ENCODE measurements at places on chromosomes 4 and X. TPM values are rescaled to one million over a fixed set of nuclear protein-coding genes. Genes with fewer than 3 reads are reported as not detected.

VCX3A gene
- not detected for total RNA-seq

DNA sequence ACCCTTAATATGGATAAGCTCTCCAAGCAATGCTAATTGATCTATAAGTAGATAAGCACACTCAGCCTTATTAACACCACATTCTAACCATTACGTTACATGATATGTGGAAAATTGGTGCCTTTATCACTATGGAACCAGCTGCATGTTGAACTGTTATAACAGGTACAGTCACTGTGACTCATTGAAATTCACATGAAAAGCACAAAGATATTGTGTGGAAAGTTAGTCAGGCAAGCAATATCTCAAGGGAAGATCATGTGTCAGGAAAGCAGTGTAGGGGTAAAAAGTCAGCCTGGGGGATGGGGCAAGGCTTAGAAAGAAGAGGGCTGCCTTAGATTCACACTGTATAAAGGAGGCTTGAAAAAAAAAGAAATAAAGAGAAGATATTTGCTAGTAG lies 313.7 kb upstream of the SMIM31 start:
- DNase-seq: no peak

DNA sequence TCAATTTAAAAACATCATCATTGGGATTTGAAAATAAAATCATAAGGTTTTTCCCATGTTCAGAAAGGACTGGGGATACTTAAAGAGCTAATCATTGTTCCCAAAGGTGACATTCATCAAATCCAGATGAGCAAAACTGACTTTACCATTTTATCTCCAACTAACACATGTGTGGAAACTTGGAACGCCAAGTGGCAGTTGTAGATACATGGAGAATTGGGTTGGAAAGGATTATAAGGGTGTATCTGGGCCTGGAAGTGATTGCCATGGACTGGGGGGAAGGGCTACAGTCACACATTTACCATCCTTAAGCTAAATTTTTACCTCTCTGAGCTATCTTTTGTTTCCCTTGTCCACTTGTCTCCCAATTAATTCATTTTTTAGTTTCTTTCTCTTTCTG lies 203.4 kb downstream of the SLC39A8 start:
- no peak for DNase-seq

NSG1 gene
- total RNA-seq: 39.6 TPM

AFAP1 gene
- 8.6 TPM for total RNA-seq

GRCh38 chr4:163540977-163541376 lies 46.5 kb downstream of the TMA16 start:
- no peak for DNase-seq

DNA sequence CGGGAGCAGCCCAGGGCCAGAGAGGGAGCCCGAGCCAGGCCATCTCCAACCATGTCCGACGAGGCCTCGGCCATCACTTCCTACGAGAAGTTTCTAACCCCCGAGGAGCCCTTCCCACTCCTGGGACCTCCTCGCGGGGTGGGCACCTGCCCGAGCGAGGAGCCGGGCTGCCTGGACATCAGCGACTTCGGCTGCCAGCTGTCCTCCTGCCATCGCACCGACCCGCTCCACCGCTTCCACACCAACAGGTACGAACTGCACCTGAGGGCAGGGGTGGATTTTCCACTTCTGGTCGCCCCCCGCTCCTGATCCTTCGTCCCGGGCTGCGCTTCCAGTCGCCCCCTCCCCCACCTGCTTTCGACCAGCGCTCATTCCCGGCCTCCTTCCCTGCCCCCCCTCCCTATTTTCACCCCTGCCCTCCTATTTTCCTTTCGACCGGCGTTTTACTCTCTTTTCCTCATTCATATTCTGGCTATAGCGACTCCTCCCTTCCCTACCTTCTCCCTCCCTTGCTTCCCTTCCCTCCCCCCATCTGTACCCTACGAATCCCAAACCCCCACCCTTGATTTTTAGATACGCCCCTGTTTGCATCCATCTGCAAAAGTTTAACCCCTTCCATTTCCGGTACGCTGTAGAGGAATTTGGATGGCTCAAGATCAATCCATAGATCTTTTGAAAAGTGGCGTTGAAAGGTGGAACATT lies 633 bp downstream of the FAM199X start:
- no peak for DNase-seq

ARL9 gene
- total RNA-seq: 0.73 TPM

- DNase-seq: no peak
Measured at GRCh38 chr4:13182133-13182532, 302.0 kb downstream of the RAB28 start.

- DNase-seq: no peak
Measured at GRCh38 chrX:105483011-105483410, 262.5 kb upstream of the TEX13A start.

DNA sequence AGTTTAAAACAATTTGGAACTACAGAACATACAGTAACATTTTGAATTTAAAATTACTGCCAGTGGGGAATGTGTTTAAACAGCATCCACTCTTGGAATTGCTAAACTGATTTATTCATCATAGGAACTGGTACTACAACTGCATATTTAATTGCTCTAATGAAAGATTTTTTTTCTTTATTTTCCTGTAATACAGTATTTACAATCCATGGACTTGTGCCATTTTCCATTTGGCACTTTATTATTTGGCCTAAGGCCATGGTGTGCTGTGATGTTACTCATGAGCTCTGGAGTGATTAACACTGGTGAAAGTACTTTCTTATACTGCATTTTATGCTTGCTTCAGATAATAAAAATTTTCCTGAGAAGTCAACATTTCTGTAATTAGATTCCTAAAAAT lies 69.7 kb upstream of the NUDT6 start:
- no peak for DNase-seq

NAA11 gene
- total RNA-seq: not detected

ZNF630 gene
- total RNA-seq: 4.0 TPM

- DNase-seq: no peak
Measured at GRCh38 chr4:93466446-93466845, 362.1 kb upstream of the ATOH1 start.

DGKK gene
- not detected for total RNA-seq

DNA sequence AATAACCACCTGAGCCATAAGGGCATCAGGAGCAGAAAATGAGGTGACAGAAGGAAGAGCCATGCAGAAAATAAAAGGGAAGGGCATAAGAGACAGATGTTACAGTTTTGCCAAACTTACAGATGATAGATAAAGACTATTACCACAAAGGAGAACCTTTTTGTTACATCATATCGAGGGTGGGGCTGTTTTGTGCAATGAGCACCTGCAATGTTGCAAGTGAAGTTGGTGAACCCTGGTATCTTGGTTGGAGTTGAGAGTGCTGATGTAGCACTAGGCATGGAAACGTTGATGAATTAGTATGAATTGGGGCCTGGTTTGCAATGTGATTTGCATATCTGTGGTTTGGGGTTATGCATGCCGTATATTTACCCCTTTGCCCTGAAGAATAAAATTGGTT lies 119.8 kb upstream of the TEX13D start:
- DNase-seq: no peak

- DNase-seq: no peak
Measured at GRCh38 chr4:54913751-54914526, 211.5 kb downstream of the KDR start.

SLC9B1 gene
- total RNA-seq: 2.8 TPM

GRCh38 chr4:110009550-110009949 lies 96.9 kb downstream of the EGF start:
- no peak for DNase-seq

DUSP9 gene
- 0.12 TPM for total RNA-seq

DNA sequence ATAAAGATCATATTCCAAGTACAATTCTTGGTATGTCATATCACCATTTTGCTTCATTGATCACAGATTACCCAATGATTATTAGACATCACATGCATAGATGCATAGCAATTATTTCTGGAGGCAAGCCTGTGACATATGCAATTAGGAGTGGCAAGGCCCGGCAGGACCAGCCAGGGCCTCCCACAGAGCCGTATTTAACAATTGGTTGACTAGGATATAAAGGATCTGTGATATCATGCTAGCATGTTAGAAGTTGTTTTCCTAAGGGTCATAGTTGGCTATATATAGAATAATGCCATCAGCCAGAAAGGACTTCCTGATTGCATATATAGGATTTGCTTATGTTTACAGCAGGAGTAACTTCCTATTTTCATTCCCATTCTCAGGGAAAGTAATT lies 103.5 kb upstream of the OTUD4 start:
- no peak for DNase-seq

GRCh38 chr4:10007436-10007740 lies 13.9 kb downstream of the SLC2A9 start:
- no peak for DNase-seq
